HuH-7.5 (cell line): ENCODE measurements at places on chromosomes 2 and 18.

DNA sequence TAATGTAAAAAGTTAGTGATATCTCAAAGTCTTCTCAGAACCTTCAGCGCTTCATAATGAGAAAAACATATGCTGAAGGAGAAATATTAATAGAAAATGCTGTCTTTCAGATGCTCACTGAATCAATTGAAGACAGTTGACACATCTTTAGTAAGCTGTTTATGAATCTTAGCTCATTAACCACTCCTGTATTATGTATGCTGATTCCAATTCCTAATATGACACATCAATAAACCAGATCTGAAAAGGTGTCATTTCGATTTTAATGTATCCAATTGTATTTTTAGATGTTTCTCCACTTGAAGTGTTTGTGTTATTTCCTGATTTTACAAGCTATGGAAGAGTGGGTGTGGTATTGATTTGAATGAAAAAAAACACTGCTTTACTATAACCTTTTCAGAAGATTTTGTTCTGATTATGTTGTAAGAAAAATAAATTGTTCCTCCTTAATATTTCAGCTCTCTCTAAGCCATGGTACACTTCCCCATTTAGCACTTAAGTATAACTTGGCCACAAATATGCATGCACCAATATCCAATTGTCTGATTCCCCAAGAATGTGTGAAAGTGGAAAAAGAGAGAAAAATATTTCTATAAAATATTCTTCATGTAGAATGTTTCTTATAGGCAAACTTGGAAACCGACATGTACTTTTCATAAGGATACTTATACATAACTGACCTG lies 569.8 kb downstream of the ARHGAP15 start:
- no peak for DNase-seq

GRCh38 chr2:28378679-28379584 lies 13.7 kb upstream of the FOSL2 start:
- DNase-seq: no peak

GRCh38 chr2:25894135-25894830 lies 16.0 kb upstream of the ASXL2 start:
- no peak for DNase-seq

DNA sequence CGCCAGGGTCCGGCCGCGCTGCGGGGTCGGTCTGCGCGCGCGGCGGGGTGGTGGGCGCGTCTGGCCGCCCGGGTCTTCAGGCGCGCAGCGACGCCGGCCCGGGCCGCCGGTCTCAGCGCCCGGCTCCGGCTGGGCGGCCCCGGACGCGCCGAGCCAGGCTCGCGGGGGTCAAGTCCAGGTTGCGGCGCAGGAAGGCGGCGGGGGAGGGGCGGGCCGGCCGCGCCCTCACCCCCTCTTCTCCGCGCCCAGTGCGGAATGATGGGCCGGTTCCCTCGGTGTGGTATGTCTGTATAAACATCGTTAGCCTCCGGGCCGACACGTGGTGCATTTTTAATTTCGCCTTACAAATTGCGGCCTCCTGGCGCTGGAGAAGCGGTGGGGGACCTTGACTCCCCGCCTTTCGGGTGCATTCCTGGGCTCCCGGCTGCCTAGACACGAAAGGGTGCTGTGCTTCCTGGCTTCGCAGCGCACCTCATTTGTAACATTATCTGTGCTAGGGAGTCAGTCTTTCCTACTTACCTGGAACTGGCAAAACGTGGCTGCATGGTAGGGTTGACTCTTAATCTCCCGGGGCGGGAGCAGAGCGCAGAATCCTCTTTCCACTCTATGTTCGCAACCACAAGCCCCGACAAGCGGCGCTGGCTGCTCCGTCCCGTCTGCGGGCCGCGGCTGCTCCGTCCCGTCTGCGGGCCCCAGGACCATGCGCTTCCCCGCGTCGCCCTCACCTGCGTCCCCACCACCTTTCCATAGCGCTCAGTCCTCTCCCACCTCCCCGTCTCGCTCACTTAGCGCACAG lies 69.0 kb downstream of the CTAGE1 start:
- peak; percentile 31 for DNase-seq

- no peak for DNase-seq
Measured at GRCh38 chr2:205814039-205814364, 131.7 kb downstream of the NRP2 start.

DNA sequence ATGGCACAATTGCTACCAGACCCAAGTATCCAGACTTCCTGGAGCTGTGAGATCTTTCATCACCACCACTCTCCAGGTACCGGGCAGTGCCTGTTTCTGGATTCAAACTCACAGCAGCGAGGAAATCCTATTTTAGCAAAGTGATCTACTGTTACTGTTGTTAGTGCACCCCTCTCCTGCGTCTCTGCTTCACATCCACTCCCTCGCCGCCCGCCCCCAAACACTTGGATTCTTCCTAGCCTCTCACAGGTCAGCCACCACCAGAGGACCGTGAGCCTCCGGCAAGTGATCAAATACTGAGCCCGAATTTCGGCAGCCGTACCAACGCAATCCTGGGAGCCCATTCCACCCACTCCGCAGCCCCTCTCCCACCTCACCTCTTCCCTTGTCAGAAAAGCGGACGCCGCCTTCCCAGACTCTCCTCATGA lies 519 bp downstream of the METTL4 start:
- peak; percentile 63 for DNase-seq

DNA sequence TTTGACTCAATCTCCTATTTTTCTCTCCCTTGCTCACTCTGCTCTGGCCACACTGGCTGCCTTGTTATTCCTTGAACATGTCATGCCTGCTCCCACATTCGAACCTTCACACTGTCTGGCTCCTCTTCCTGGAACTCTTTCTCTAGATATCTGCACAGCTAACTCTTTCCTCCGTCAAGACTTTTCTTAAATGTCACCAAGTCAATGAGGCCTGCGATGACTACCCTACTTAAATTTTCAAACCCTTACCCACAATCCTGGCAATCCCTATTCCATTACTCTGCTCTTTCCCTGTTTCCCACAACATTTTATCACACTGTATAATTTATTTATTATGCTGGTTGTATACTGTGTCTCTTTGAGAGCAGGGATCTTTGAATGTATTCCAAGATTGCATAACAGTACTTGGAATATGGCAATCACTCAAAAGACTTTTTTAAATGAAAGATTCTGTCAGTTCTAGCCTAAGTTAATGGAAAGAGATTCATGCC lies 206.2 kb downstream of the SRBD1 start:
- DNase-seq: no peak

- DNase-seq: no peak
Measured at GRCh38 chr18:35495536-35496314, 2.0 kb downstream of the INO80C start.

DNA sequence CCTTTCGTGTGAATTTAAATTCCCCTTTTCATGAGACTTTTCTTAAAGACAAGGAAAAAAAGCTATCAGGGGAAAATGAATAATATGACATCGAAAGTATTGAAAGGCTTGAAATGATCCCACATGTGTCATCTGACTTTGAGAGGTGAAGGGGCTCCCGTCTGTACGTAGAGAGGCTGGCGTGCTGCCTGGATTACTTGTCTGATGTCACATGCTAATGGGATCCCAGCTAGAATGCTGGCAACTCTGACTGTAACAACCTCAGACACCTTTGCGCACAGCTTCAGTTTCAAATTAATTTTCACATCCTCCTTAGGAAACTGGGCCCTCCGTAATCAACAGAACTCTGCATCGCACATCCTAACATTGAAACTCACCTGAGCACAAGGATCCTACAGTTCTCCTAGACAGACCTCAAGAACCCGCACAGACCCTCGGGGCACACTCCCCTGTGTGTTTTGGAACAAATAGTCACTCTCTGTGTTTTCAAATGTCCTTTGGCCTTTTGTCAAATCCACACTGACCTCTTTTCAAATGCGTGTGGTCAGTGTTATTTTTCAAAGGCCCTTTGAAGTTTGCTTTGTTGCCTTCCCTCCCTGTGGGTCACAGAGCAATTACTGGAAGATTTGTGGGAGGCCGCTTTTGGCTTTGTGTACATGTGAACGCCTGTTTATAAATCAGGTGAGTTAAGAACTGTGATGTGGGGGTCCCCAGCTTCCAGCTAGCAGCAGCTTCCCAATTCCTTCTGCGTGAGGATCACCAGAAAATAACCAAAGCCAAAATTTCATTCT lies 65.9 kb downstream of the IL1R2 start:
- no peak for DNase-seq

- DNase-seq: no peak
Measured at GRCh38 chr2:69095305-69095704, 82.3 kb downstream of the ANTXR1 start.

GRCh38 chr2:103859238-103859637 lies 994.7 kb upstream of the POU3F3 start:
- DNase-seq: no peak

DNA sequence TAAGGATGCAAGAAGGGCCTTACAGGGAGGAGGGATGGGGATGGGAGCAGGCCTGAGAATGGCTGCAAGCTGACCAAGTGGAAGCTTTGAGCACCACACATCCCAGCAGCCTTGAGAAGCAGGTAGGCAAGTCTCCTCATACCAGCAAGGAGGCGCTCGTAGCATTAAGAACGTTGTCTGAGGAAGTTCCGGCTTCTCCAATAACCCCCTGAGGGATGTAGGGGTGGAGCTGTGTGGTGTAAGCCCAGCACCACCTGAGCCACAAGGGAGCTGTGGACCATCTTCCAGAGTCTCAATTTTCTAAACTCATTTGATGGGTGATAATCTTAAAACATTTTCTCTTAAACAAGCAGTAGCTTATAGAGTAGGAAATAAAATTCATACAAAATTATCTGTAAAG lies 50.6 kb downstream of the ST3GAL5 start:
- DNase-seq: no peak

GRCh38 chr2:133562558-133562957 lies 5.7 kb downstream of the NCKAP5 start:
- no peak for DNase-seq

DNA sequence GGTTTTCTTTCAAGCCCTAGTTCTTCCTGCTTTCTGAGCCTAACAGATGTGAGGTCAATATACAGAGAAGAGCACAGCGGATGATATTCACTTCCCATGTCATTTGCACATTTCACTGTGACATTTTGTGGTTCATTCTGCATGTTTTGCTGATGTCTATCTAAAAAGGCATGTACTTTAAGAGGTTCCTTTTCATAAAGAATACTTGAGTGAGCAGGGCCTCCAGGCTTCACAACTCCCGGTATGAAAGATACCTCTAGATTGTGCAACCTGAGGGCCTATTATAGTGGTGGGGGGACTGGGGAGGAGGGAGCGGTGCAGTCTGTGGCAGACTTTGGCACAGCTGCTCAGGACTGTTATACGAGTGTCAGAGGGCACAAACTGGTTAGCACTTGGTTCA lies 54.6 kb downstream of the CPO start:
- no peak for DNase-seq

GRCh38 chr2:188524519-188525113 lies 232.9 kb downstream of the GULP1 start:
- no peak for DNase-seq

GRCh38 chr2:237296756-237297155 lies 117.2 kb downstream of the COL6A3 start:
- DNase-seq: no peak

DNA sequence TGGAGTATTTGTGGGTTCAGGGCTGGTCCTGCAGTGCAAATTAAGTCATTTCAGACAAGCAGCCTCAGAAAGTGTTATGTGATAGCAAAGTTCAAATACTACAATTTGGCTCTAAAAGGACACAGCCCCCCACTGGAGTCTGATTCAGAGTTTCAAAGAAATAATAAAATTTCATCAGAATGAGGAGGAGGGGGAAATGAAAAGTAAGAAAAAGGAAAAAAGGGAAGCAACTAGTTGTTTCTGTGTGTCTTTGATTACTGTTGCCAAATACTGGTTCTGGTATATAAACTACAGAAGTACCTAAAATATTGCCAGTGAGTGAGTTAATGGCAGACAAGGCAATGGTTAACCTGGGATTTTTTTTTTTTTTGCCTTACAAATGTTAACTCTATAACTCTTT lies 773.9 kb downstream of the BCL11A start:
- no peak for DNase-seq

DNA sequence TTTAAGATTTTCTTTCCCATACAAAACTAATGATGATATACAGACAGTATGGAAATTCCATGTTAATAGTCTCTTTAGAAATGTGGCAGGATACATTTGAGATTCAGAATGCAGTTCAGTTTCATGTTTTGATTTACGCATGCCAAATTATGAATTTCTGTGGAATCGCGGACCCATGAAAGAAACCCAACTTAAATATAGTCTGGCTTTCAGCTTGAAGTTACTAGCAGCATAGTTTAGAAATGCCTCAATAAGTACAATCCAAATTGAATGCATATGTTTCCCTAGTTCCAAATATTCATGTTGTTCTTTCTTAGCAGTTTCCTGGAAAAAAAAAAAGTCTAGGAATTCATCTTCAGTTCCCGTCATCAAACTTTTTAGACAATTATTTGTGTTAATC lies 164.1 kb upstream of the RASGRP3 start:
- DNase-seq: no peak

- no peak for DNase-seq
Measured at GRCh38 chr2:223069465-223069864, 17.5 kb downstream of the KCNE4 start.

- DNase-seq: no peak
Measured at GRCh38 chr2:22126106-22126505, 1002.3 kb downstream of the TDRD15 start.

DNA sequence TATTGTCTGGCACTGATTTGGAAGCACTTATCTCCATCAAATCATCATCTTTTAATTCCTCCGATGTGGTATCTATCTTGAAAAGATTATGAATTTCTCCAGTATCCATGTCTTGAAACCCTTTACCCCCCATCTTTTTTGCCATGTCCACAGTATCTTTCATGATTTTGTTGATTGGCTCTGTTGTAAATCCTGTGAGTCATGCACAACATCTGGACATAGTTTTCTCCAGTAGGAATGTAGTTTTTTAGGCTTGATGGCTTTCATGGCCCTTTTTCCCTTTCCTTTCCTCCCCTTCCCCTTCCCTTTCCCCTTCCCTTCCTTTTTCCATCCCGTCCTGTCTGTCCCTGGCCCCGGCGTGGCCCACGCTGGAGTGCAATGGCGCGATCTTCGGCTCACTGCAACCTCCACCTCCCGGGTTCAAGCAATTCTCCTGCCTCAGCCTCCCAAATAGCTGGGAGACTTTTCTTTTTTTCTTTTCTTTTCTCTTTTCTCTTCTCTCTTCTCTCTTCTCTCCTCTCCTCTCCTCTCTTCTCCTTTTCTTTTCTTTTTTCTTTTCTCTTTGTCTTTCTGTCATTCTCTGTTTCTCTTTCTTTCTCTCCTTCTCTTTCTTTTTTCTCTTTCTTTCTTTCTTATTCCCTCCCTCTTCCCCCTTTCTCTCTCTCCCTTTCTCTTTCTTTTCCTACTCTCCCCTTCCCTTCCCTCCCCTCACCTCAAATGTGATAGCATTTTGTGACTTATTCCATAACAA lies 18.4 kb upstream of the ZNF638 start:
- DNase-seq: no peak

- no peak for DNase-seq
Measured at GRCh38 chr18:57410749-57411148, 24.4 kb upstream of the ONECUT2 start.
